Activated naive CD8-positive, alpha-beta T cell treated with anti-CD3 and anti-CD28 coated beads, Interleukin-2, amount 50 U/mL, for 24 hours (primary cell): ENCODE measurements at places on chromosomes 16 and 17.

- DNase-seq: no peak
Measured at GRCh38 chr17:41464682-41465081, 2.5 kb downstream of the KRT32 start.

DNA sequence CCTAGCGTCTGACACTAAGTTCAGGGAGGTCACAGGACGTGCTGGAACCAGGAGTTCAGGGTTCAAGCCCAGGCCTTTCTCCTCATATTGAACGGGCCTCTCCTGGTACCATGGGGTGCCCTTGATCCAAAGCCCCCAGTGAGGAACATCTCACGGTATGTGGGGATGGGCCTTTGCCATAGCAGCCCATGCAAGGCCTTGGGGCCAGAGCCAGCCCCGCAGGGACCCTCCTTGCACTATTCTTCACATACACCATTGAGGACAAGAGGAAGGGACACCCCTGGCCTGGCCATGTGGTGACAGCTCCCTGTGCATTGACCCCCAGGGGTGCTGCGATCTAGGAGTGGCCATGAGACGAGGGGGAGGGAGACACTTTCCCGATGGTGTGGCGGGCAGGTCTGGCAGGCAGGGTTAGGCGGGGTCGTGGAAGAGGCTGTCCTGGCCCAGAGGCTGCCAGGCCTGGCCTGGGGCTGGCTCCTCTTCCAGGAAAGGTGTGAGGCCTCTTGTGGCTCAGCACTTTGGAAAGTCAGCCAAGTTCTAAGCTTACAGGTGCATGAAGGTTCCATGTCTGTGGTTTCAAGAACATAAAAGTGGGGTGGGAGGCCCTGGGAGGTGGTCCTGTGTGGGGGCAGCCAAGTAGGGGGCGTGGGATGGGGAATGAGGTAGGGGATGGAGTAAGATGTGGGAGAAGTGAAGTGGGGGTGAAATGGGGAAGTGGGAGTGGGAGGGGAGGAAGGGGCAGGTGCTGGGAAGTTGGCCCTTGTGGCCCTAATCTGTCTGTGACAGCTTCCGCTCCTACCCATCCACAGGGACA is 88.7 kb upstream of the CBX4 start:
- DNase-seq: no peak

- DNase-seq: no peak
Measured at GRCh38 chr17:58679263-58680037, 12.4 kb downstream of the TEX14 start.

DNA sequence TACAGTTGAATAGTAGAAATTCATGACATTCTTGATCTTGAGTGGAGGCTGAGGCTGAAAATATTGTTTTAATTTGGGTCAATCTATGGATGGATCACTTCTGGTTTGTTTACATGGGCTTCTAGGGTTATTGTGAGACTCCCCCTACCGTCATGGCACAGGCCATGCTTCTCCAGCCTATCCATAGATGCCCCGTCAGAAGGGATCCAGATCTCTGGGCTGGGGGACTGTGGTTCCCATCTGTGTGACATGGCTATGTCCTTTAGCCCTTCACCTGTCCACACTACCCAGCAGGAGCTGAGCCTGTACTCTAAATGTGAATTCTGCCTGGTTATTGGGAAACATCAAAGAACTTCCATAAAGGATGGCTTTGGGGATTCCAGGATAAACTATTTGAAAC is 160.4 kb downstream of the ABCC12 start:
- DNase-seq: no peak

DNA sequence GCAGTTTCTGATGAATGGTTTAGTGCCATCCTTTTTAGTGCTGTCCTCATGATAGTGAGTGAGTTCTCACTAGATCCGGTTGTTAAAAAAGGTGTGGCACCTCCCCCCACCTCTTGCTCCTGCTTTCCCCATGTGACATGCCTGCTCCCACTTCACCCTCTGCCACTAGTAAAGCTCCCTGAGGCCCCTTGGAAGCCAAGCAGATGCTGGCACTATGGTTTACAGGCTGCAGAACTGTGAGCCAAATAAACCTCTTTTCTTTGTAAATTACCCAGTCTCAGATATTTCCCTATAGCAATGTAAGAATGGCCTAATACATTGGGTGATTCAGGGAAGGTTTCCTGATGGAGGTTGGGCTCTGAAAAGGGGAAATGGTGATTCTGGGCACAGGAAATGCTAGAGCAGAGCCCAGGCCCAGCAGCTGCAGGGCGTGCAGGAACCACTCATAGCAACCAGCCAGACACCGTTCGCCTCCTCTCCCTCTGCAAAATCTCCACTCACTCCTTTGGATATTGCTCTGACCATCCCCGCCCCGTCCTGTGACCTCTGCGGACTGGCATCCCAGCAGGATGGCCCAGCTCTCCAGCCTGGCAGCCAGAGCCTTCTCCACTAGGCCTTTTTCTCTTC is 2.6 kb upstream of the ADORA2B start:
- DNase-seq: no peak

GRCh38 chr17:79164913-79165695 is 90.5 kb downstream of the ENGASE start:
- DNase-seq: no peak

DNA sequence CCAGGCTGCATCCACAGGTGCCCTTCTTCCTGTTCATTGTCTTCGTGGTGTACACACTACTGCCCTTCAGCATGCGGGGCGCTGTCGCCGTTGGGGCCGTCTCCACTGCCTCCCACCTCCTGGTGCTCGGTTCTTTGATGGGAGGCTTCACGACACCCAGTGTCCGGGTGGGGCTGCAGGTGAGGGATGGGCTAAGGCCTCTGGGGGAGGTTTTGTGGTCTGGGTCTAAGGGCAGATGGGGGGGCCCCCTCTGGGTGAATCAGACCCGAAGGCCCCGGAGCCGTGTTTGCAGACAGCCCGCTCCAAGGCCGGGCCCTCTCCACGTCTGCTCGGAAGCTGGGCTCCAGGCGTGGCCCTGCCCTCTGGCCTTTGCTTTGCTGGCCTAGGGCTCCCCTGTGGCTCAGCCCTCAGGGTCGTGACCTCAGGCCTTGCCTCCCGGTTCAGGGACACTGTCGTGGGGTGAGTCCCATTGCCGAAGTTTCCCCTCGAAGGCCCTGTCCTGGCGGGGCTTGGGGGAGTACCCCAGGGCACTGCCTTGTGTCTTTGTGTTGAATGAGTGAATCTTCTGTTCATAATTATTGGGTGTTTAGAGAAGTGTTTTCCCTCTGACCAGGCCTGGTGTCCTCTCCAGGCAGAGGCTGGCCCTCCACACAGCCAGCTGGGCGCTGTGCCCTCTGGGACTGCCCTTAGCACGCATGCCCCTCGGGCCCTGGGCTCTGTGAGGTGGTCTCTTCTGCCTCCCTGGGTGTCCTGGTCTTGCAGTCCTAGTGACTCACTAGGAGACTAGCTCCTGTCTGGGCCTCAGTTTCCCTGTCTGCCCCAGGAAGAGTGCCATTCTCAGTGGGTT is 25.6 kb downstream of the ADCY7 start:
- DNase-seq: no peak

DNA sequence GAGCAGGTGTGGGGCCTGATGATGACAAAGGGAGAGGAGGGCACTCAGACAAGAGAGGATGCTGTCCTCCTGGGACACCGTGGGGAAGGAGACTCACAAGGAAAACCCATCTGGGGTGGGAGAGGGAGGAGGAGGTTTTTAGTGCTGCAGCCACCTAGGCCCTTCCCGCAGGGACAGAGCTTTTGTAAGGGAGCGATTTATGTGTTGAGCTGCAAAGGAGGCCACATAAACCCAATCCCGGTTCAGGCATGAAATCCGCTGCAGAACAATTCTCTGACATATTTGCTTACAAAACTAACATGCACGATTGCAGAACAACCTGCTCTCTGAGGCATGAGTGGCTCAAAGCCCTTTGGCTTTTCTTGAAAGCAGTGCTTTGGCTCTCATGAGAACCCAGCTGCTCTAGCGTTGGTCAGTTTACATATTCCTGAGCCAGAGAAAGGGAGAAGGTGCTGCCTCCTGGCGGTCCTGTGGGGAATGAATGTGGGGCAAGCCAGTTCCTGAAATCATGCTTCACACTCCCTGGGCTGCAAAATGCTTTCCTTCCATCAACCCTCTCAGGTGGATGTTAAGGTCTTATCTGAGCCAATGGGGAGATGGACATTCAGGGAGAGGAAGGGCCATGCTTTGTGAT is 122.4 kb upstream of the NLRP1 start:
- DNase-seq: peak; percentile 69

DNA sequence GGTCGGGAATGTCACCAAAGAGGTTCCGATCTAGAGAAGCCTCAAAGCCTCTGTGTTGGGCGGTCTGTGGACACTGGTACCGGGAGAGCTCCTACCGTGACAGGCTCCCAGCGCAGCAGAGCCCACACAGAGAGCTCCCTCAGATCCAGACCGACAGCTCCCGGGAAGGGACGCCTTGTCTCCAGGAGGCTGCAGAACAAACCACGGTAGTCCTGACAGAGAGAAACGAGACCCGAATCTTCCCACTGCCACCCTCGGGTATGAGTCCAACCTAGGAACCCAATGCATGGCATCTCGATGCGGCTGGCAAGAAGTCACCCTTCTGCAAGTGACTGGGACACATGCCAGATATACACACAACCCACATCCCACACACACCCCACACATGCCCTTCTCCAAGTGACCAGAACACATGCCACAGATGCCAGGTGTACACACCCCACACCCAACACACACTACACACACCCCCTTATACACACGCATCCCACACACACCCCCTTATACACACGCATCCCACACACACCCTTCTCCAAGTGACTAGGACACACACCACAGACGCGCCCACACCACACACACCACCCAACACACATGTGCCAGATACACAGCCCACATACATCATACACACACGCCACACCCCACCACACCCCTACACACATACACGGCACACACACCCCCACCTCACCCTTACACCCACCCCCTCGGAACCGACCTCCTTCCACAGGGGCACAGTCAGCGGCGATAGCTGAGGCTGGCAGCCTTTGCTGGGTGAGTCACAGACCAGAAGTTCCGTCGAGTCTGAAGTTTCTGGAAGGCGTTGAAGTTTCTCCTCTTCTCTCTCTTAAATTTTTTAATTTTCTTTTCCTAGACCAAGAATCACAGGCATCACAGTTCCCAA is 15.9 kb upstream of the CYTH1 start:
- no peak for DNase-seq

- no peak for DNase-seq
Measured at GRCh38 chr16:66687906-66688625, 8.5 kb downstream of the CMTM4 start.

- no peak for DNase-seq
Measured at GRCh38 chr17:39794249-39794970, 56.7 kb downstream of the GRB7 start.

GRCh38 chr16:88782454-88783390 is 2.3 kb downstream of the PIEZO1 start:
- peak; percentile 75 for DNase-seq

DNA sequence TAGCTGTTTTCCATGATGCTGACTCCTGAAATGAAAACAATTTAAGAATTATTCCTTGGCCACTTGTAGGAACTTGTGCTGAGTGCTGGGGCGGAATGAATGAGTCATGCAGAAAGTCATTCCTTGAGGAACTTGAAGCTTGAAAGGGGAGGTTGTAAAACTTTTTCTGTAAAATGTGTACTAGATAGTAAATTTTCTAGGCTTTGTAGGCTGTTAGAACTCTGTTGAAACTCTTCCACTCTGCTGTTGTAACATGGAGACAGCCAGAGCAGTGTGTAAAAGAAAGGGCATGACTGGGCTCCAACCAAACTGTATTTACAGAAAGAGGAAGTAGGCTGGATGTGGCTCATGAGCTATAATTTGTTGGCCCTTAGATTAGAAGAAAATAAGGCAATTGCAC is 46.1 kb downstream of the ABCA8 start:
- DNase-seq: no peak

DNA sequence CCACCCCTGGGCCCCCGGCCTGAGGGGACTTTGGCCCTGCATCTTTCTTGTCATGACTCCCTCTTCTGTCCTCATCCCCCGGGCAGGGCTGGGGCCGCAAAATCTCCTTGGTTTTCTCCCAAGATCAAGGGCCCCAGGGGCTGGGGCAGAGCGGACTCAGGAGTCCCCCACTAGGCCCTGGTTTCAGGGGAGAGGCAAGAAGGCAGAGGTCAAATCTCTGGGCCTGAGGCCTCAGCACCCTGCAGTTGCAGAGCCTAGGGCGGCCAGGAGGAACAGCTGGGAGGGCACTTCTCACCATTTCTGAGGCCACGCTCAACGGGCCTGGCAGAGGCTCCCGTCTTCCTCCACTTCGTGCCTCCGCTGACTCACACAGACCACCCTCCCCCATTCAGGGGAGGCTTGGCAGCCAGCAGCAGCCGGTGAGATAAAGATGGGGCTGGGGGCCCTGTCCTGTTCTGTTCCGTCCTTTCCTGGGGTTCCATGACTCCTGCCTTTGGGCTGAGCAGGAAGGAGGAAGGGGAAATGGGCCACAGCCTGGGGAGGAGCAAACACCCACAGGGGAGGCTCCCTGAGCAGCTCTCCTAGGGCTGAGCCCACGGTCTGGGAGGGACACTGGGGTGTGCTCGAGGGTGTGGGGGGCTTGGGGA is 12.4 kb downstream of the ZSCAN10 start:
- no peak for DNase-seq

DNA sequence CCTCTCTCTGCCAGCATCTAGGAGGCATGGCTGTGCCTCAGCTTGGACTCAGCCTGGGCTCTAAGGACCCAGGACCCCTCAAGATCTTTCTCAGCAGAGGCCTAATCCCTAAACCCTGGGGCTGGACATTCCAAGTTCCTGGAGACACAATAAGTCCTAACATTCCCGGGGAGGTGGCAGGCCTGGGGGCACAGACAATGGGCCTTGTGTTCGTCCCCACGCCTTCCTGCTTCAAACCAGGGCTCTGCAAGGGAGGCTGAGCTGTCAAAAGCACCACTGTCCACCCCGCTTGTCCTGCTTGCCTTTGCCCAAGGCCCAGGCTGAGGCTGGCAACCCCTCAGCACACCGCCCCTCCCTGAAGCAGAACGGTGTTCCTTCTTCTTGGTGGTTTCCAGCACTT is 13.7 kb downstream of the SDK2 start:
- DNase-seq: no peak

- no peak for DNase-seq
Measured at GRCh38 chr16:9333469-9333868, 242.0 kb downstream of the HAPSTR1 start.

GRCh38 chr16:25783226-25783625 is 91.5 kb downstream of the HS3ST4 start:
- no peak for DNase-seq

GRCh38 chr16:2715064-2715463 is 5.0 kb downstream of the PRSS27 start:
- no peak for DNase-seq

DNA sequence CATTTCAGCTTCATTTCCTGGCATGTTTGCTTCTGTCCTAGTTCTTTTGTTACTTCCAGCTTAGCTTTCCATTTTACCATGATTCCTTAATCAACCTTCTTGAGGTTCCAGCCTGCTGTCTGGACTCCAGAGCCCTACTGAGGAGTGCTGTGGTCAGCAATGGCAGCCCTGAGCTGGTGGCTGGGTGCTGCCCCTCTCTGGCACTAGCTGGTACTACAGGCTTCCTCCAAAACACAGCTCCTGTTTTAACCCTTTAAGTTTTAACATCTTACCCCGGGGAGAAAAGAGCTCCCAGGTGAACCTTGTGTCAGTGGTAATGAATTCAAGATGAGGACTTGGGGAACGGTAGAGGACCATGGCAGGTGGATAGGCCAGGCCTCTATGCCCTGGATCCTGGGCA is 395.5 kb downstream of the TMEM114 start:
- no peak for DNase-seq

GRCh38 chr16:22971346-22971924 is 157.5 kb downstream of the HS3ST2 start:
- no peak for DNase-seq
